Left renal cortex interstitium (tissue), 4 donors: ENCODE measurements at places on chromosomes 5 and 9. TPM values are rescaled to one million over a fixed set of nuclear protein-coding genes. Genes with fewer than 3 reads are reported as not detected.
A peak's percentile ranks its signal among the peaks of the same experiment; 100 is the strongest.

GRCh38 chr5:168047669-168048111, 243.8 kb upstream of the WWC1 start:
- no peak for DNase-seq

Gene CNTNAP3B
- polyA plus RNA-seq, result 10.8 TPM

GRCh38 chr9:24413651-24414050, 132.0 kb downstream of the IZUMO3 start:
- DNase-seq, result no peak

DNA sequence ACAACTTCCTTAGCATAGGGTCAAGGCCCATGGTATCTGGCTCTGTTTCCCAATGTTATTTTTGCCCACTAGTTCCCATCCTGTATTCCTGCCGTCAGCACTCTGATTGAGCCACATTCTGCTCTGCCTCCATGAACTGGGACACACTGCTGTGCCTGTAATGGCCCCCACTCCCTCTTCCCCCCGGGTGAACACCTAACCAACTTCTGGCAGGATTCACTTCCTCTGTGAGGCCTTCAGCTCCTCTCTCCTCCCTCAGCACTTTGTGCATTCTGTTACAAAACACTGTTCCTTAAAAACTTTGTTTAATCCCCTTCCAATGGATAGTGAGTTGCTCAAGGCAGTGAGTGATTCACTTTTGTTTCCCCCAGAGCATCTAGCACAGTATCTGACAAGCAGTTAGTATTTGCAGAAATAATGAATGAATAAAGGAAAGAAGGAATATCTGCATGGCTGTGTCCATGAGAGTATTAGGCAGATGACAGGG, 183.6 kb downstream of the EFNA5 start:
- DNase-seq, result no peak

DNA sequence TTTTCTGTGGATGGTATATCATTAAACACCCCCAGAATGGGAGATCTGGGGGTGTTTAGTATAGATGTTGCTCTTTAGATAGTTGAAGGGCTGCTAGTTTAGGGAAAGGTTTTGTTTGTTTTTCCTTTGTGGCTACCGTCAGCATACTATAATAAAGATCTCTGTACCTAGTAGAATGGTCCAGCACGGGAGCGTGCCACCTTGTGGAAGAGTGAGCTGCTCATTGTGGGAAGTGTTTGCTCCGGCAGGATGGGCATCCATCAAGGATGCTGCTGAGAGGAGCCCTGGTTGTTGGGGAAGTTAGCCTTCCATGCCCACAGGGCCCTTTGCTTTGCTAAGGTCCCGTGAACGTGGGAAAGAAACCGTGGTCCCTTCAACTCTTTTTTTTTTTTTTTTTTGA, 113.1 kb downstream of the LIFR start:
- no peak for DNase-seq

DNA sequence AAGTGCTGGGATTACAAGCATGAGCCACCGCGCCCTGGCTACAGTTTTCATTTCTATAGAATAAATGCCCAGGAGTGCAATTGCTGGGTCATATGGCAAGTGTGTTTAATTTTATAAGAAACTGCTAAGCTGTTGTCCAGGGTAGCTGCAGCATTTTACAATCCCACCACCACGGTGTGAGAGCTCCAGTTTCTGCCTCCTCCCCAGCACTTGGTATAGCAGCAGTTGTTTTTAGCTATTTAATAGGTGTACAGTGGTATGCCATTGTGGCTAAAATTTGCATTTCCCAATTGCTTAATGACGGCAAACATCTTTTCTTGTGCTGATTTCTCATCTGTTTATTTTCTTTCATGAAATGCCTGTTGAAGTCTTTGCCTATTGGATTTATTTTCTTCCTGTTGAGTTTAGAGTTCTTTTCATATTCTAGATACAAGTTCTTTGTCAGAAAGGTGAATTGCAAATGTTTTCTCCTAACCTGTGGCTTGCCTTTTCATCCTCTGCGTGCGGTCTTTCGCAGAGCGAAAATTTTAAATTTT, 100.3 kb downstream of the NDFIP1 start:
- no peak for DNase-seq

GRCh38 chr9:72497447-72498046, 23.9 kb upstream of the TMC1 start:
- DNase-seq, result no peak

- no peak for DNase-seq
These were observed 152.0 kb upstream of the SLC28A3 start for GRCh38 chr9:84492366-84493159.

Gene HABP4
- 20.0 TPM for polyA plus RNA-seq

Gene HAND1
- not detected for polyA plus RNA-seq

- DNase-seq, result no peak
These were observed 23.6 kb downstream of the TNPO1 start for GRCh38 chr5:72840041-72840440.

GRCh38 chr9:80881320-80881719, 808.0 kb downstream of the TLE1 start:
- DNase-seq, result no peak

- DNase-seq, result no peak
These were observed 114.0 kb downstream of the PIP5K1B start for GRCh38 chr9:68819065-68819464.

- no peak for DNase-seq
These were observed 32.9 kb upstream of the GPR151 start for GRCh38 chr5:146548781-146549449.

DNA sequence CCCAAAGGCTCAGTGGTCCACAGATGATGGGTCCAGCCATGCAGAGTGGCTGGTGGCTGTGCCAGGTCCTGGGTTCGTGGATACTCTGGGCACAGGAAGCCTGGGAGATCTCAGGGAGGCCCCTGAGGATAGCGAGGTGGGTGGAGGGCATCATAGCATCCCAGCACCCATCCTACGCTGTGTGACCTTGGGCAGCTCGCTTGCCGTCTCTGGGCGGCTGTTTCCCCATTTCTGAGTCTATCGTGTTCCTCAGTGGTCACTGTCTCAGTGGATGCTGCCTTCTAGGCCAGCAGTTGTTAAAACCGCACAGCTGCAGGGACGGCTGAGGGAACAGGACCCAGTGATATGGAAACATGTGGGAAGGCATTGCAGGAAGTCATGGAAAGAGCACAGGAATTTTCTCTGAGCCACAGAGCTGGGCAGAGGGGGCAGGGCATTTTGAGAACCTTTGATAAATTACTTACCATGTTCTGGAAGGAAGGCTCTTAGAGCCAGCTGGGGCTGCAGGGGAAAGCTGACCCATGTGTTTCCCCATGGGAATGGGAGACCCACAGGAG, 86.4 kb upstream of the COL5A1 start:
- no peak for DNase-seq

Gene PCDHB10
- 7.4 TPM for polyA plus RNA-seq

Gene CCDC183
- polyA plus RNA-seq, result 7.7 TPM

Gene CCDC192
- 0.51 TPM for polyA plus RNA-seq

GRCh38 chr5:173853370-173854131, 34.6 kb upstream of the CPEB4 start:
- no peak for DNase-seq

- no peak for DNase-seq
These were observed 72.2 kb downstream of the ANKRD55 start for GRCh38 chr5:56160723-56161438.

DNA sequence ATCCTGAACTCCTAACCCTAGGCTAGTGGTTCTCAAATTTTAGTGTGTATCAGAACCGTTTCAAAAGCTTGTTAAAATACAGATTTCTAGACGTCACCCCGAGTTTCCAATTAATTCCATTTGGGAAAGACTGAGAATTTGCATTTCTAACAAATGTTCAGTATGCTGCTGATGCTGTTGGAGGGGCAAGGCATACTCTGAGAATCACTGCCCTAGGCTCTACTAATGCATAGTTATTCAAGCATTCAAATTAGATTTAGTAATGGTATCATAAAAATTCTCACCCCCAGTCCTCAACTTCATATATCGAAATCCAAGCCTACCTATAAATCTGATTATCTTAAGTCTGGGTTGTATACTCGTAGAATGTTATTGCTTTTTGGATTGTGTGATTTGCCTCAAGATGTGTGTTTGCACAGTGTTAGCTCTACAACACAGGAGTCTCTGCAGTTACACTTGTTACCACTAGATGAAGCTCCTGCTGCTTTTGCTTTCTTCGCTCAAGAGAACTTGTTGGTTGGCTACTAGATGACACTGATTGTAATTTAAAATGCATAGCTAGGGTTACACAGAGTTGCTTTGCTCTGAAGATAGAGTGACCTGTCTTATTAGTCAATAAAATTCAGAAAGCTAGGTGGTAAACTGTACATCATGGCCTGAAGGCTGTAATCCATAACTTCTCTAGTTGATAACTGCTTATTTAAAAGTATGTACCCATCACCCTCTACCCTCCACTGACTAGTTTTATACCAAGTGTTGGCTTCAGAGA, 7.5 kb upstream of the ERAP2 start:
- peak; percentile 24 for DNase-seq

DNA sequence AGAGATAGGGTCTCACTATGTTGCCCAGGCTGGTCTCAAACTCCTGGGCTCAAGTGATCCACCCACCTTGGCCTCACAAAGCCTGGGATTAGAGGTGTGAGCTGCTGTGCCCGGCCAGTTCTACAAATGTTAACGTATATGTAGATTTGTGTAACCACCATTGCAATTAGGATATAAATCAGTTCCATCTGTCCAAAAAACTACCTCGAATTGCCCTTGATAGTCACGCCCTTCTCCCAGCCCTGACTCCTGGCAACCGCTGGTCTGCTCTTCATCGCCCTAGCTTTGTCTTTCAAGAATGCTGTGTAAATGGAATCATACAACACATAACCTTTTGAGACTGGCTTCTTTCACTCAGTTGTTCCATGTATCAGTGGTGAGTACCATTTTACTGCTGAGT, 46.1 kb upstream of the PPARGC1B start:
- no peak for DNase-seq

Gene SPATA31D1
- polyA plus RNA-seq, result not detected

Gene MYOZ3
- 7.1 TPM for polyA plus RNA-seq

GRCh38 chr5:87231037-87231808, 36.5 kb upstream of the RASA1 start:
- no peak for DNase-seq

Gene DNAH5
- polyA plus RNA-seq, result 2.5 TPM
